ENCODE measurements at places on chromosomes 1 and 21. TPM values are rescaled to one million over a fixed set of nuclear protein-coding genes. Genes with fewer than 3 reads are reported as not detected.

DNA sequence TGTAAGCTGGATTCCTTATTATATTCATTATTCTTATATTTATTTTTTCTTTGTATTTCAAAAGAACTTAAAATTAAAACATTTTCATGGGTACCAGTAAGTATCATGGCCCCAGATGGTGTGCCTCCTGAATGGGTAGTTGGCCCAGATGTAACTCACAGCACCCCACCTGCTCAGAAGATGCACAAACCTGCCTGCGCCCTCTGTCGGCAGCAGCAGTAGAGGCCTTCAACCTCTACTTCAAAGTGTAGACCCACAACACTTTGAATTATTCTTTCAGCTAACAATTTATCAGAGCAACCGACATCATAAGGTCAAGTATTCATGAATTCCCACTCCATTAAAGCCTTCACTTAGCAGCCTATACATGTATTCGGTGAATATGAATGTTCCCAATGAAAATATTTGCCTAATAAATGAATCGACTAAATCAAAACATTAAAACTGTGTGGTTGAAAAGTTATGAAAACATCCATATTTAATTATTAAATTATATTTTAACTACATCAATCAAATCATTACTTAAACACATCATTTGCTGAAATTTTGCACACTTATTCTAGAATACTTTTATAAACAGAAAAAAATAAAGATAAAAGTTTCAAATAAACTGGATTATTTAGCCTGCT, 25.4 kb downstream of the PIGM start:
- peak; percentile 67 for DNase-seq

GRCh38 chr1:245549996-245550719, 395.4 kb downstream of the KIF26B start:
- peak; percentile 53 for DNase-seq

DNA sequence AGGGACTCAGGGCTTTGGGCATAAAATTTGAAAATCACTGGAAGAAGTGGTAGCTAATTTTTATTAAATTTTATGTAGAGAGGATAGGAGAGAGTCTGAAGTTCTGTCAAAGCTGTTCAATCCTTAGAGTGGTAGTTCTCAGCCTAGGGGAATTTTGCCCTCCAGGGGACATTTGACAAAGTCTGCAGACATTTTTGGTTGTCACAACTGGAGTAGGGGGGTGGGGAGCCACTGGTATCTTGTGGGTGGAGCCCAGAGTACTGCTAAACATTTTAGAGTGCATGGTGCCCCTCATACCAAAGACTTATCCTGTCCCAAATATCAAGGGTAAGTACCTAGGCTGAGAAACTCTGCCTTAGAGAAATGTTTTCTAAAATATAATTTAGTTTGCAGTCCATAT, 30.2 kb downstream of the RASAL2 start:
- DNase-seq = no peak

- DNase-seq = no peak
Measured at GRCh38 chr1:109948285-109948630, 36.3 kb upstream of the AHCYL1 start.

DNA sequence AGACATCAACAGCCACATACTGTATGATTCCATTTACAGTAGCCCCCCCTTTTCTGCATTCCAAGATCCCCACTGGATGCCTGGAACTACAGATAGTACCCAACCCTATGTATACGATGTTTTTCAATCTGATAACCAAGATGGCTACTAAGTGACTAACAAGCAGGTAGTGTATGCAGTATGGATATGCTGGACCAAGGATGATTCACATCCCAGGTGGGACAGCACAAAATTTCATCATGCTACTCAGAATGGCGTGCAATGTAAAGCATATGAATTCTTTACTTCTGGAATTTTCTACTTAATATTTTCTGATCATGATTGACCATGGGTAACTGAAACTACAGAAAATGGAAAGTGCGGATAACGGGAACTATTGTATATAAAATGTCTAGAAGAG, 30.0 kb upstream of the MRPS6 start:
- no peak for DNase-seq

DNA sequence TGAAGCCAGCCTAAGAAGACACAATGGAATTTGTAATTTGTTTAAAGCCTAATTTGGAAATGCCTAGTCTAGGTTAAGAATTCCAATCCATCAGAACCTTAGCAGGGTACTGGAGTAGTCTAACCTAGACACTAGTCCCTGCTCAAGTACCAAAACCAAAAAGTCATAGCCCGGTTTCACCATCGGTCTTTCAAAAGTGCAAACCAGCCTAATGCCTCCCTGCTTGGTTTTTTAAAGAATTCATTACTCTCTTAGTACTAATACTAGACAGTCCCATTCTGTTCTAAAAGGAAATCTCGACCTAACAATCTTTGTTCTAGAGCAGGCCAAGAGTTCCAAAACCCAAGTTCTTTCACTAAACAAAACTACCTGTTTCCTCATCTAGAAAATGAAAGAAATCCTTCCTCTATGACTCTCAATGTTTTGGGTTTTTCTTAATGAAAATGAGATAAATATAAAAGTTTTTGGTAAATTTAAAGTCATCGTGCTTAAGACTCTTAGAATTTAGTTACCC, 2.6 kb downstream of the PUM1 start:
- DNase-seq = no peak

DNA sequence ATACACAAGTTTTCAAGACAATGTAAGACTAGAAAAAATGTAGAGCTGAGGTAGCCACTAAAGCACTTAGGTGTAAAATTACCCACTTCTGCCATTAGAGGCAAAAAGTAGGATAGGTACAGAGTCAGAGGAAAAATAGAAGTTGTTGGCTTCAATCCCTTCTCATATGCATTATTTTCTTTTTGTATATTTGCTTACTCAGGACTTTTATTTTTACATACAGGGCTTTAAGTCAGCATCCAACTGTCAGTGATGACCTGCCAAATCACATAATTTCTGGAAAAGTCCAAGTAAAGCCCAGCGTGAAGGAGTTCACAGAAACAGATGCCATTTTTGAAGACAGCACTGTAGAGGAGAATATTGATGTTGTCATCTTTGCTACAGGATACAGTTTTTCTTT, 211.0 kb upstream of the POGK start:
- DNase-seq = no peak

DNA sequence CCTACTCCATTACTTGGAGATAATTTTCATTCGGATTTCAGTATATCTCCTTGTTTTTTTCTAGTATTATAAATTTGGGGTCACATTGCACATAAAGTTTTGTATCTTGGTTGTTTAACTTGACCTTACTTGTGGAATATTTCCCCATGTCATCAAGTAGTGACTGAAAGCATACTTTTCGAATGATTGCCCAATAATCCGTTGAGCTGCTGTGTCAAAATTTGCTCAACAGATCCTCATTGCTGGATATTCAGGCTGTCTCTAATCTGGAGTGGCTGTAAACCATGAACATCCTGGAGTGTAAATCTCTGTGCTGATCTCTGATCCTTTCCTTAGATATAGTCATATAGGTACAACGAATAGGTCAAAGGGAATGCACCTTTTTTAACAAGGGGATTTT, 4.9 kb downstream of the NIPAL3 start:
- no peak for DNase-seq

- DNase-seq = no peak
Measured at GRCh38 chr1:201185527-201186128, 5.0 kb upstream of the IGFN1 start.

DNA sequence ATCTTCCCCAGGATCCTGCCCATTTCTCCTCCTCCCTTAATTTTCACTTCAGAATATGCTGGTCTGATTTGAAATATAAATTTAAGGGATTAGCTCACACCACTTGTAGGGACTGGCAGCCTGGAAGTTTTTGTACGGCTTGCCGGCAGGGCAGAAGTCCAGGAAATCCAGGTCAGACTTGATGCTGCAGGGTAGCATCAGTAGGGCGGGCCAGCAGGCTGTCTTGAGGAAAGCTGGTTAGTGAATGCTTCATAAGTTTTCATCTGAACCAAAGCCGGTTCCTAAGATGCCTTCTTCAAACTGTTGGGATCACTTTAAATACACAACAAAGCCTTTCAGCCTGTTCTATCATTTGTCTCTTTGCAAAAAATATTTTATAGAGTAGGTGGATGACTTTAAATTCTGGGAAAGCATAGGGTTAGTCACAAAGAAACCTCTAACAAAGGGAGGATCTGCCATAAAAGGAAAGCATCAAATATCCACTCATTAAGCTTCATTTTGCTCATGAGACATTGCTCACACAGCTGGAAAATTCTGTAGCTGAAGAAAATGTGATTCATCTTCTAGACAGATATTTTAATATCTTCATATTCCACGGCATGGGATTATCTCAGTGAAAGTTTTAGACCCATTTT, 90.7 kb upstream of the GFI1 start:
- no peak for DNase-seq

DNA sequence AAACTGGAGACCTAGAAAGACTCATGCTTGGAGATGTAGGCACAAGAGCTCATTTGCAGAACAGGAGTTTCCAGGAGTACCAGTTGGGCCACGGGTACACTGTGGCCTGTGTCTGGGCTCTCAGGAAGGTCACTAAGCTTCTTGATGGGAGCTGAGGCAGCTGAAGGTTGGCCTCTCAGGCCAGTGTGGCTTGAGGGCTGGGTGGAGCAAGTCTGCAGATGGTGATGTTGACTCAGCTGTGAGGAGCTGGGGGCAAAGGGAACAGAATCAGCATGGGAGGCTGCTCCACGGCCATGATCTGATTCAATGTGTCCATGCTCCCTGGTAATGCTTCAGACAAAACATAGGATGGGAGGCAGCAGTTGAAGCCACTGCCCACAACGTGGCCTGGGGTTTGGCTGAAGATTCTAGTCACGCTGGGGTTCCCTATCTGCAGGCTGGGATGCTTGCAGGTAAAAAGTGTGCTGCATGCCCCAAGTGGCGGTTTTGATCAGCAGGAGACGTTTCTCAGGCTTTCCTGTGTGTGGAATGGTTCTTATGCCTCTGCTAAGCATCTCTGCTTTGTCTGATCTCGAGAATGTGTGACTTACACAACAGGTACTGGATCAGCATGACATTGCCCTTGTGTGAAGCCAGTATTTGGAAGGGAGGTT, 15.4 kb upstream of the TENT5C start:
- no peak for DNase-seq

GRCh38 chr1:213830371-213830770, 157.4 kb upstream of the PROX1 start:
- DNase-seq = no peak

GRCh38 chr21:42818328-42818749, 61.0 kb downstream of the WDR4 start:
- peak; percentile 65 for DNase-seq

The KRTAP12-3 gene
- total RNA-seq = not detected

The RGS8 gene
- not detected for total RNA-seq

The HHAT gene
- total RNA-seq = 0.65 TPM

The CELSR2 gene
- total RNA-seq = 0.79 TPM

The TESK2 gene
- 3.3 TPM for total RNA-seq

The TTC39A gene
- 2.4 TPM for total RNA-seq

The NGF gene
- total RNA-seq = 0.22 TPM

The ADAMTS1 gene
- 3.7 TPM for total RNA-seq

The CD1E gene
- not detected for total RNA-seq

The TEKT2 gene
- 0.20 TPM for total RNA-seq

The SLC37A1 gene
- total RNA-seq = 8.3 TPM
